ENCODE measurements at places on chromosomes 5 and 9.

- no peak for DNase-seq
Observed at GRCh38 chr5:171420431-171421241, 1.2 kb downstream of the FGF18 start.

- no peak for DNase-seq
Observed at GRCh38 chr9:131747352-131747751, 7.5 kb upstream of the RAPGEF1 start.

GRCh38 chr9:78301466-78301865, 4.5 kb downstream of the PSAT1 start:
- no peak for DNase-seq

GRCh38 chr9:7369384-7369821, 430.2 kb downstream of the DMAC1 start:
- no peak for DNase-seq

- no peak for DNase-seq
Observed at GRCh38 chr9:70534471-70534870, 120.0 kb upstream of the KLF9 start.

DNA sequence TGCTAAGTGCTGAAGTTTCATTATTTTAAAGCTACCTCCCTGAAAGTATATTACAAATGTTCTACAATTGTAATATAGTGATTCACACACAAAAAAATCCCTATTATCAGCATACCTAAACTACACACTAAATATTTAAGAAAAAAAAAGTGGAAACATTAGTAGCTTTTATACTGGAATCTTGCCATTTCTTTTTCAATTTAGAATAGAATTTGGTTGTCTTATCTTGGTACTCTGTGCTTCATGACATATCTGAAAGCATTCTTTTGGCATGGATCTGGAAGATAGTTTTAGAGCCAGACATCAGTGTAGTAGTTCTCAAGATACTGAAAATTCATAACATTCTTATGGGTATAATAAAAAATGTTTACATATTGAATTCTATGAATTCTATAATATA, 35.0 kb downstream of the SLC1A3 start:
- DNase-seq, result no peak

GRCh38 chr5:171672556-171672955, 113.1 kb upstream of the SMIM23 start:
- DNase-seq, result no peak

- DNase-seq, result no peak
Observed at GRCh38 chr5:141966963-141967333, 2.0 kb upstream of the RNF14 start.

GRCh38 chr9:83965350-83966208, 14.4 kb downstream of the HNRNPK start:
- no peak for DNase-seq

DNA sequence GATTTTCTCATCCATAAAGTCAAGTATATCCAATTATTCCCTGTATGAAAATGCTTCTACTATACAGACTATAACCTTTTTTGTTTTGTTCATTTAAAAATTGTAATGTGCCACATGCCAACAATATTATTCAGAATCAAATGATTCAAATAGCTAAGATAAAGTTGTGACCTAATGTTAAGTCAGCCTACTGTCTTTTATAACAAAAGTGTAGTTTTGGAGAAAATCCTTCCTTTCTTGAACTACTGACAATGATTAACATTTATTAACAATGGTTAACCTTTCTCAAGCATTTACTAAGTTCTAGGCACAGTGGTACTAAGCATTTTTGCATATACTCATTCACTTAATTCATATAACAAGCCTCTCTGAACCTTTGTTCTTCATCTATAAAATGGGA, 25.0 kb downstream of the CSF2 start:
- no peak for DNase-seq

DNA sequence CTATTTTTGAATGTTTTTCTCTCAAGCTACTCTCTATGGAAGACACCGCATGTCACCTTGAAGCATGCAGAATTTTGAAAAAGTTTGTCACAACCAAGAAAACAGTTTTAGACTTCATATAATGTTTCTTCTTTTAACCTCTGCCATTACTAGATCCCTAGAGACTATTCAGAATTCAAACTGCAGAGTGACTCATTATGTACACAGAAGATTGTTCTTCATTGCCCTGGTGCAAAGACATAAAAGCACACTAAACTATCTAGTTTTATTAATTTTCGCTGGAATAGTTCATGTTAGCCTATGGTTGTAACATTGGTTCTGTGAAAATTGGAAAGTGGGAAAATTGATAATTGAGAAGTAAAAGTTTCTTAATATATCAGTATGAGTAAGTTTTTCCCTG, 18.4 kb downstream of the F2RL2 start:
- no peak for DNase-seq

Measured in activated naive CD8-positive, alpha-beta T cell treated with anti-CD3 and anti-CD28 coated beads for 36 hours (primary cell).